ENCODE measurements at places on chromosomes 4 and X.

DNA sequence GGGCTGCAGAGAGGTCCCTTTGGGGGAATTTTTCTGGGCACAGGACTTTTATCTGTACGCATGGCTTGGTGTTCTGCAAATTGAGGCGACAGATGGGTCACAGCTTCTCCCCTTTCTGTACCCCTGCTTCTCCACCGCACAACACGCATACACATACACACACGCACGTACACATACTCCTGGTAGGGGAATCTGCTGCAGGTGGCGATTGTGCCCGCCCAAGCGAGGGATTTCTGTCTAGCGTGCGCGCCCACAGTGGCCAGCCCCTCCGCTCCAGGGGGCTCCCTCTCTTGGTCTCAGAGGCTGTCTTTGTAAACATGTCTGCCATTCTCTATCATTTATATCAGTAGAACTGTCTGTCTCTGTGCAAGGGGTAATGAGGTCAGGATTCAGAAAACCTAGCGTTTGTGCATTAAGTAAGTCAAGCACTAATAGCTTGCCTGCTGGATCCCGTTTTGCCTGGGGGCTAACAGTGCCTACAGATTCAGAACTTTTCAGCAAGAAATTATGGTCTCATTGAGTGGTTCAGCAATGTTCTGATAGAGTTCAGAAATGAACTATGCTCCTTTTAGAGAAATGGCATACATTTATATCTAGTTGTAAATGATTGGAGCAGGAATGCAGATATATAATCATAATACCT, 2.2 kb downstream of the GRID2 start:
- no peak for DNase-seq

DNA sequence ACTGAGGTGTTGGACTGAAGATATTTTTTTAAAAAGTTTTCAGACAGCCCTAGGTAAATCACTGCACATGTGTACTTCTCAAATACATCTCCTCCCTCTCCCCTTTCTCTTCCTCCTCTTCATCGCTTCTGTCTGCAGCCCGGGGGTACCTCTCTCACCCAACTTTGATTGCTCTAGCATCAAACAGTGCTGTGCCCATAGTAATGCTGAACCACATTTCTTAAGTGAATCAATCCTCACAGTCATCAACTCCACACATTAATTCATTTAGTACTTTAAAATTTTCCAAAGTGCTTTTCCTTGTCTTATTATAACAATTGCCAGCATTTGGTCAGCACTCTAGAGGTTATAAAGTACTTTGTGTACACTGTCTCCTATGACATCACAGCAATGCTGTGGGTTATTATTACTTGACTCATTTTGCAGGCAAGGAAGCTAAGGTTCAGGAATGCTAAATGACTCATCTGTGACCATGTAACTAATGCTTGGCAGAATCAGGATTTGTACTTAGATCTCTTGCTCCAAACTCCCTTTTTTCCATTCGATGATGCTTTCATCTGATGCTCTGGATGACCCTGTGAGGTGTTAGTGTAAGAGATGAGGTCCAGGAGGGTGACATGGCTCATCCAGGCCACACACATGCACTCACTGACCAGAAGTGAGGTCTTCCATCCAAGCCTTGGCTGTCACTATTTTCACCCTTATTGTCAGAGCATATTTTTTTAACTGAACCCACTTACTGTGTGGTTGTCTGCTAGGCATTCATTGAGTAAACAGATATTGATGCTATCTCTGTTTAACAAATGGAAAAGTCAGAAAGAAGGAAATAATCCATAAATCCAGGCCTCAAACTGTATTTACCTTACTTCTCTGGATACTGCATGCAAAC, 58.8 kb downstream of the RHOH start:
- no peak for DNase-seq

DNA sequence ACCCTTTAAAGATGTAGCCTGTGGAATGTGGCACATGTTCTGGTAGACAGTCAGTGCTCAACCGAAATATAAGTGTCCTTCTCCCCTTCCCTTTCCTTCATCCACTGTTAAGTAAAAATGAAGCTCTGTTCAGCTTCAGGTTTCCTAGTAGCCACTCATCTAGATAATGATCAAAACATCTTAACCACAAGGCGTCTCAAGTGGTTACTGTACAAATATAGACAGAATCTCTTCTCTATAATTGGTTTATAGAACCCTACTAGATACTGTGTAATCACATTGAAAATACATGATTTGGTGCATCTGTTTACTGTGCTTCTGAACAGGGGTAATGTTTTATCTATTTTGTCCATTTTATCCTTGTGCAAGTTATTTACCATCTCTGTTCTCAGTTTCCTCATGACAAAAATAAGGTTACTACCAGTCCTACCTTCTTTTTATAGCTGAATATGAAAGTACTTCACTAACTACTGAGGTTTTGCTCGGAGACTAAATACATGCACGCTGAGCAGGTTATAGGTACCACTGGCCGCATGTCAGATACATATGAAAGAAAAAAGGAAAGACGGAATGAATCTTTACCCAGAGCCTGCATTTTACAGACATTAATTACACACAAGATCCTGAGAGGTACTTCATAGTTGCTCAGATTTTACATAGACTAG, 20.3 kb upstream of the SLC25A4 start:
- no peak for DNase-seq

DNA sequence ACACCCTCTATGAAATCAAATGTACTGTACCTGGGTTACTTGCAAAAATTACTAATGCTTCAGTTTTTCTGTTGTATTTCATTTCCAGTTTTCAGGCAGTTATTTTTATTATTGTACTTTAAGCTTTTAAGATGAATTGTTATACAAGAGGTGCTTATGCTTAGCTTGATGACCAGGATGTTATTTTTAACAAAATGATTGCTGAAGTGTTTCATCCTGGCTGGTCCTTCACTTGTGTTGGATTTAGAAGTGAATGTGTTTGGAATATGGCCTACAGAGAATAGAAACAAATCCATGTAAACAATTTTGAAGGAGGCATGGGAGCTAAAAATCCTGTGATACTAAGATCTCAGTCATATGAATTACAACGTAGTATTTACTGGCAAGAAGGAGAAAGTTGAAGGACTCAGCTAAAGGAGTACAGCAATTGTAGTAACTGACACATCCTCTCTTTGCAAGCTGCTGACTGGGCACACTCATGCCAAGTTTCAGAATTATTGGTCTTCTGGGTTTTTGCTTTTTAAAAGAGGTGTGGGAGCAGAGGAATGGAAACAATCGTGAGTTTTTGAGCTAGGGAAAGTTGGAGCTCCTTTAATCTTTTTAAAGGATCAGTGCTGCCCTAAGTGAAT, 9.2 kb downstream of the UBE2A start:
- no peak for DNase-seq

GRCh38 chr4:25867781-25868294, 5.0 kb upstream of the SEL1L3 start:
- DNase-seq, result no peak

- DNase-seq, result no peak
Measured at GRCh38 chr4:86640469-86640868, 46.4 kb downstream of the PTPN13 start.

GRCh38 chrX:109966246-109966645, 36.7 kb upstream of the TMEM164 start:
- no peak for DNase-seq

- no peak for DNase-seq
Measured at GRCh38 chrX:74892561-74892960, 32.7 kb downstream of the NEXMIF start.

GRCh38 chrX:113743069-113743468, 840.8 kb upstream of the HTR2C start:
- no peak for DNase-seq

DNA sequence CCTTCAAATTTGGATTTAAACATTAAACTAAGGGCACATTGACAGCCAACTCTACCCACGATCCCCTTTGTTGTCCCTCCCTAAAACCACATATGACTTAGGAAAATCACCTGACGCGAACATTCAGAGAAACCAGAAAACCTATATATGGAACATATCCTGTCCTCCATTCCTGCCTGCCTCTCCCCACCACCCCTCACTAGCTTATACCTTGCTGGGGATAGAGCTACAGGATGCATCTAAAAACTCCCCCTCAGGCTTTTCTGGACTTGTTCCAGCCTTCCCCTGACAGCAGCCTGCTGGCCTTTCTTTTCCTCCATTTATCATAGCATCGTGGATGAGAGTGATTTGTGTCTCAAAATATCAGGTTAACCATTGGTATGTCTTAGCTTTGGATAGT, 8.8 kb downstream of the STK26 start:
- DNase-seq, result no peak

DNA sequence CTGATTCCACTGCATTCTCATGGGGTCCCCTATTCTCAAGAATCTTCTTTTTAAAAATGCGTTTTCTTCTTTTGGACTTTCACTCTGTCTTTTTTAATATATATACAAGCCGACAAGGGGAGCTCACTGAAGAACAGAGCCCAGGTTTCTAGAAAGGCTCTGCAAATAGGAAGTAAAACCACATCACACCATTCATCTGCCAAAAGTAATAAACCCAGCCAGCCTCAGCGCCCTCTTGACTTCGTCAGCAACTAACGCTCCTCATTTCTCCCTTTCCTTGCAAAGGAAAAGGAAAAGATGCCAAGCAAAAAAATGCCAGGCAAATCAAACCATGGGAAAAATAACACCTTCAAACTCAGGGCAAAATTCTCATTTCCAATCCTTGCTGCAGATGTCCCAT, 136.4 kb downstream of the HHIP start:
- DNase-seq, result no peak

DNA sequence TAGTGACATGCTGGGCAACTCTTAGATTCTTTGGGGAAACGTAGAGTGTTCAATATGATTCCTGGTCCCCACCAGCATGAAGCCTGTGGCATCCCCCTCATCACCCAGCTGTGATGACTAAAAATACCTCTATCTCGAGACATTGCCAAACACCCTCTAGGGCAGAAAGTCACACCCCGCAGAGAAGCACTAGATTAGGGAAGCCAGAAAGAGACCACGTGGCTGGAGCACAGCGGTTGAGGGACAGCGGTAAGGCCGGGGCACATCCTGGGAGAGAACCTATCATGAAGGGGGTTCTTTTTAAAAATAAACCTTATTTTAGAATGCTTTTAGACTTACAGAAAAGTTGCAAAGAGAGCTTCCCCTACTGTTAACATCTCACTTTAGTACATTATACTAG, 11.0 kb downstream of the FAT1 start:
- DNase-seq, result no peak

DNA sequence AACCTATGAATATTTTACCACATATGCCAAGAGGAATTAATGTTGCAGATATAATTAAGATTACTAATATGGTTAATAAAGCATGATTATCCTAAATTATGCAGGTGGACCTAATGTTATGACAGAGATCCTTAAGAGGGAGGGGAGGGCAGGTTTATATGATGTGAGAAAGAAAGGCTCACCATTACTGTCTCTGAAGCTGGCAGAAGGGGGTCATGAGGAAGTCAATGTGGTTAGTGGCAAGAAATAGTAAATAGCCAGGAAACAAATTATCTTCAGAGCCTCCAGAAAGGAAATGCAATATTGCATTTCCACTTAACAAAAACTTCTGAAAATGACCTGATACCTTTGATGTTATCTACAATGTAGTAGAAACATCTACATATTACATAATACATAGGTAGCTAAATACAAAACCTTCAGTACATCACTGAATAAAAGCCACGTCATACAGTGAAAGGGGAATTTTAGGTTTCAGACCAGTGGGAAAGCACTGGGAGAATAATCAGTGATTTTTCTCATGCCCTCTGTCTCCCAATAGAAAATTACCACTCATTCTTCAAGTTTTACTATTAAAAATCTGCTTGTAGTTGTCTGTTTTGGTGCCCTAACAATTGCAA, 609.2 kb downstream of the SPOCK3 start:
- no peak for DNase-seq

GRCh38 chr4:73718375-73719373, 21.7 kb upstream of the CXCL8 start:
- DNase-seq, result no peak

- DNase-seq, result no peak
Measured at GRCh38 chr4:123288309-123289025, 108.1 kb upstream of the SPRY1 start.

DNA sequence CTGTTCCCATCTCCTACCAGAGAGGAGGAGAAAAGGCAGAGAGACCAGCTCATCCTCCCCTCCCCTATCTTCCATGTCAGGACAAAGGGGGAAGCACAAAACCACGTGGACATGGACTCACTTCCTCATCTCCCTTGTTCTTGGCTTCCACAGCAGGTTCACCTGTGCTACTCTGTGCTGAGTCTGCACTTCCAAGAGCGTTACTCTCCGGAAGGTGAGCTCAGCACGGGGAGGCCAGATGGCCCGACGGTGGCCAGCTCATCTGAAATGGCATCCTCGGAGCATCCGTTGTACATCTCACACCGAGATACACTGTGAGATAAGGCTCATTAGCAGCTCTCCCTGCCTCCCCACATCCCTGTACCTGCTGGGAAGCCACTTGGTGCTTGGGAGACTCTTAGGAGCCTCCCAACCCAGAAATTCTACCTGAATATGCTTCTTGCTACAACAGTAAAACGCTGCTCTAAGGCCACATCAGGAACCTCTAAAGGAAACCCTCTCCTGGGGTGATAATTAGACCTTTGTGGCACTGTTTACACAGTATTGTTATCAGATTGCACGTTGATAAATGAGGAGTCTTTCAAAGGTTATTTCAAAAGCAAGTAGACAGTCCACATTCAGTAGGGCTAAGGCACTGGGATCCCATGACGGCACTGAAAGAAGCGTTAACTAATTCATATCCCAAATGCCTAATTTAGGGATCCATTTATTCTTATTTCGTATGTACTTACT, 19.4 kb downstream of the LGI2 start:
- no peak for DNase-seq

- no peak for DNase-seq
Measured at GRCh38 chr4:127604949-127605709, 27.6 kb upstream of the INTU start.

DNA sequence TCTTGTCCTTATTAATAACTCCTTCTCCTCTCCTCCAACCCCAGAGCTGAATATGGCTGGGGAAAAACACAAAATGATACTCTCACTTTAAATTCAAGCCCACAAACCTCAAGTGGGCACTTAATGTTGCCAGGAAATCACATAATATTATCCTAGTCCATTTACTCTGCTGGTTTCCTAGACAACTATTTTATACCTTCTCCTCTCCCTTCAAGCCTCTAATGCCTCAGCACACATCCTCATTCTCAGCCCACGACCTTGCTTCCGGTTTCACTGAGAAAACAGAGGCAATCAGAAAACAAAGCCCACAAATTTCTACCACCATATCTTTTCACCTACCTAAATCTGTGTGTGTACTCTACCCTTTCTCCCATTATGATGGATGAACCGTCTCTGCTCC, 12.1 kb upstream of the CLCN5 start:
- DNase-seq, result no peak

DNA sequence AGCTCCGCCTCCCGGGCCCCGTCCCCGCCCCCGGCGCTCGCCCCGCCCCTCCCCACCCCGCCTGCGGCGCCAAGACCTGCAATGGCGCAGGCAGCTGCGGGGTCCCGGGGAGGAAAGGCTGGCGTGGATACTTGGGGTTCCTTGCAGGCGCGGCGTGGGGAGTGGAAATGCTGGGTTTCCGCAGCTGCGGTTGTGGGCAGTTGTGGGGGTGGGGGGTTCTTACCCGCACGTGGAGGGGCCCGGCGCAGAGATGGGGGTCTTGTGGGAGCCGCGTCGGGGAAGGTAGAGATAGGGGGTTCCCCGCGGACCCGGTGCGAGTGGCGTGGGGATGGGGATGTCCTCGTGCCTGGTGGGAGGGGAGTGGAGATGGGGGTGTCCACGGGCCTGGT, 680 bp upstream of the ASMTL start:
- DNase-seq, result no peak
